Stimulated activated CD4-positive, alpha-beta T cell treated with anti-CD3 and anti-CD28 coated beads, Interleukin-1b, Interleukin-23, amount 100 ng/mL, for 1 hour (primary cell): ENCODE measurements at places on chromosomes 11 and 22.

DNA sequence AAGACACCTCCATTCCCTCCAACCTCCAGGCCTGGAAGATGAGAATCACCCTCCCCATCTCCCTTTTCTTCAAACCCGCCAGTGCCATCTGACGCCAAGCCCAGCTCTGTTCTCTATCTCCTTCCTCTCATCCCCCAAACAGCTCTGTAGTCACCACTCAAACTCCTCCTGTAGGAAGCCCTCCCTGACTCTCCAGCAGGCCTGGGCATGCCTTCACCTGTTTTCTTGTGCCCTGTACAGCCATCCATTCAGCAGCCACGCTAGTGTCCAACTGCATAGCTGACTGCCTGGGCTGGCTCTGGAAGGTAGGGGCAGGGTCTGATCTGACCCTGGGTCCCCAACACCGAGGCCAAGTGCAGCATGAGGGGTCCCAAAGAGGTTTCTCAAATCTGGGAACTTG, 25.0 kb downstream of the GDPD5 start:
- DNase-seq, result no peak

- no peak for DNase-seq
Measured at GRCh38 chr22:17443405-17444203, 74.3 kb downstream of the CECR2 start.

- DNase-seq, result no peak
Measured at GRCh38 chr11:83033972-83034672, 37.6 kb downstream of the RAB30 start.

DNA sequence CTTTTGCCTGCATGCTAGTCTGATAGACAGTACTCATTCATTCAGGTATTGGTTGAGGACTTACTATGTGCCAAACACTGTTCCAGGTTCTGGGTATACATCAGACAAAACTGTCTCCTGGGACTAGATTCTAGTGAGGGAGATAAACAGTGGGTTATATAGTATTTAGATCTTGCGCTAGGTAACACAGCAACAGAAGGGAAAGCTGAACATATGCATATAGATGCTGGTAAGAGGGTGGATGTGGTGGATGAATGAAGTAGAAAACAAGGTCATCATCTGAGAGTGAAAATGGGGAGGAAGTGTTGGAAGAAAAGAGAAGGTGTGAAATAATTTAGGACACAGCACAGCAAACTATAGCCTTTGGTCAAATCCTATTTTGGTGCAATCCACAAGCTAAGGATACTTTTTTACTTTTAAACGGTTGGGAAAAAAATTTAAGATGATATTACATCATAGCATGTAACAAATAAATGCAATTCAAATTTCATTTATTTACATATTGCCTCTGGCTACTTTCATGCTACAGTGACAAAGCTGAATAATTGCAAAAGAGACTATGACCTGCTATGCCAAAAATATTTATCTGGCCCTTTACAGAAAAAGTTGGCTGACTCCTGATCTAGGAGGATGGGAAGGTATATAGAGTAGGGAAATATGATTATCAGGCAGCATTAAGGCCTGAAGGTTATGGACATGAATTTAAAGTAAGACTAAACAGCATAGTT, 7.1 kb upstream of the TMEM9B start:
- DNase-seq, result no peak

- DNase-seq, result no peak
Measured at GRCh38 chr11:115221461-115222069, 282.6 kb downstream of the CADM1 start.

DNA sequence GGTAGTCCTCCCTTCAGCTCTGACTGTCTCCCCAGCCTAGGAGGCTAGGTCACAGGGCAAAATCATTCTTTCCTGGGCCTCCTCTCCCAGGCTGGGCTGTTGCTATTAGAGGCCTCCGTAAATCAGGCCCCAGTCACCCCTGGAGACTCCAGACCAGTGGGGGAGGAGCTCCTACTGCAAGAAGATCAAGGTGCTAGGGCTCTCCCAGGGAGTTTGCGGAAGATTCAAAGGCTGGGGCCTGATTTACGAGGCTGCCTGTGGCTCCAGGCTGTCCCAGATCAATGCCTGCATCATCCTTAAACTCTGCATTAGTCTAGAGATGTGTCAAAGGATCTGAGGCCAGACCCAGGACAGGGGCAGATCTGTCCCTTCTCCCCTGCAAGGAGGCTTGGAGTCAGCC, 346.2 kb downstream of the TENM4 start:
- DNase-seq, result no peak

DNA sequence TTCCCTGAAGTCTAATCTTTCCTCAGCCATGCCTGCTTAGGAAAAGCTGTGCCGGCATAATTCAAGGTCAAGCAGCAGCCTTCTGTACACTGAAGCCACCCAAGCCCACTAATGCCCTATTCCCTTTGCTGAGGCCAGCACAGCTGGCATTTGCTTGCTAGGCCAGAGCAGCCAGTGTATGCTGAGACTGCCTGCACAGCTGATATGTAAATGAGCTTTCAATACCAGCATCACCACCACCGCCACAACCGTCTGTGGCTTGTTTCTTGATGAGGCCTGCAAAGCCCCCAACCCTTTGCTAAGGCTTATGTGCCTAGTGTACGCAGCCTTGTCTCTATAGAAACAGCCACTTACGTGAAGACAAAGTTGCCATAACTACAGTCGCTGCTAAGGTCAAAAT, 56.3 kb upstream of the TNRC6B start:
- no peak for DNase-seq

DNA sequence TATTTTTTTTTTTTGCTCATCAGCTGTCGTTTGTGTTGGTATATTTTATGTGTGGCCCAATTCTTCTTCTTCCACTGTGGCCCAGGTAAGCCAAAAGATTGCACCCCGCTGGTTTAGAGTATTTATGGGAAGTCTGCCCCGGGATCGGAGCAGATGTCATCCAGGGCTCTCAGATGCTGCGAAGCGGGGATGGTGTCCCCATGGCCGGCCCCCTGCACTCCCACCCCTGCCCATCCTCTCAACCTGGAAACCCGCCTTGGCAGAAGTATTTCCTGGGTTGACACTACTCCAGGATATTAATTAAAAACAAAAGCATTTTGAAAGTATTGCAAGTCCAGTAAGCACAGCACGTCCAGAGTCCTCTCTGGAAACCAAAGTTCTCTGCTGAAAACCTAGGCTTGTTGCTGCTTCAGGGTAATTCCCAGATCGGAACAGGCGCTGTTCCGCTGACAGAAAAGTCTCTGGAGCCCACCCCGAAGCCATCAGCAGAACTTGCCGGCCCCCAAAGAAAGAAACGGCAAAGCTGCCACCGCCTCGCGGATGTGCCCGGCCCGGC, 833 bp downstream of the SCUBE2 start:
- DNase-seq, result no peak

DNA sequence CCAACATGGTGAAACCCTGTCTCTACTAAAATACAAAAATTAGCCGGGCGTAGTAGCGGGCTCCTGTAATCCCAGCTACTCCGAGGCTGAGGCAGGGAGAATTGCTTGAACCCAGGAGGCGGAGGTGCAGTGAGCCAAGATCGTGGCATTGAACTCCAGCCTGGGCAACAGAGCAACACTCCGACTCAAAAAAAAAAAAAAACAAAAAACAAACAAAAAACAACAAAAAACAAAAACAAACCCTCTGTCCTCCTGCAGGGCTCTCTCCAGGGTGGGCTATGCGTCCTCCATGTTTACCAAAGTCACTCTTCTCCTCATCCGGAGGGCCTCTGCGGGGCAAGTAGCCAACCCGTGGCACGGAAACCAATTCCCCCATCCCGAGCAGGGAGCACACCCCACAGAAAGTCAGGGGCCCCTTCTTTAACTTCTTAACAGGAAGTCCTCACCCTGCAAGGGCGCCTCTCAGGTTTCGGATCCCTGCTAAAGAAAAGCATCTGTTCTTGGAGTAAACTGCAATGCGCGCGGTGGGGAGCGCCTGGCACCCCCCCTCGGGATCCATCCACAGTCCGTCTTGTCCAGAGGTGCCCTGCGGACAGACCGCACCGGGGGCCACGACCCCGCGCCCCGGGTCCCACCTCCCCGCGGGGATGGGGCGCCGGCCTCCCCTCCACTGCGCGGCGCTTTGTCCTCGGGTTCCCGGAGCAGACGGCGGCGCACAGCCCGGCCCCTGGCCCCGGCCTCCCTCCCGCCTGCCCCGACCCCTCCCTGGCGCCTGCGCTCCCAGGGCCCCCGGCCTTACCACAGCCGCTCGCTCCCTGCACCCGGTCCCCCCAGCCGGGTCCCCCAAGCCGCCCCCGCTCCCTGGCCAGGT, 712 bp downstream of the CERK start:
- DNase-seq, result no peak

- peak; percentile 10 for DNase-seq
Measured at GRCh38 chr11:119741369-119742262, 12.6 kb upstream of the NECTIN1 start.

DNA sequence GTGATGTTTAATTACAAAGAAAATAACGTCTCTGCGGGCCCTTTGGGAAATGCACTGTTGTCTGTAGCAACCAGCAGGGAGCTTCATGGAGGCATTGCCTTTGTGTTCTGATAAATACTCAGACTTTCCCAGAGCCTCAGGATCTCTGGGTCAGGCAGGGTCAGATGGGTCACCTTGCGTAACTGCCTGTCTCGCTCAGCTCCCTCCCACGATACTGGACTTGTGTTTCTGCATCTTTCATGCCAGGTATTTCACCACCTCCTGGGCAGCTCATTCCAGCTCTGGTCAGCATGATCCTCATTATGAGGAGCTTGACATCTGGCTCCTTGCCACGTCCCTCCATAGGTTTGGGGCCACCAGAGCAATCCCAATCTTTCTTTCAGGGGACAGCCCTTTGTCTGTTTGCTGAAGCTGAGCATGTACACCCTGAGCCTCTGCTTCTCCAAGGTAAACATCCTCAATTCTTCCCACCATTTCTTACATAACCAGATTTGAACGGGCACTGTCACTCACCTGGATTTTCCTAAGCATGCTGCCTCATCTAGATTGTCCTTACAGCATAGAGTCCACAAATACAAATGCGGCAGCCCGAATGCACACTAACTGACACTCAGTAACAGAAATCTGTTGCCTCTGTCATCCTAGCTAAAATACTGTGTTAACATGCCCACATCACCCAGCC, 162.3 kb downstream of the LARGE1 start:
- DNase-seq, result no peak

DNA sequence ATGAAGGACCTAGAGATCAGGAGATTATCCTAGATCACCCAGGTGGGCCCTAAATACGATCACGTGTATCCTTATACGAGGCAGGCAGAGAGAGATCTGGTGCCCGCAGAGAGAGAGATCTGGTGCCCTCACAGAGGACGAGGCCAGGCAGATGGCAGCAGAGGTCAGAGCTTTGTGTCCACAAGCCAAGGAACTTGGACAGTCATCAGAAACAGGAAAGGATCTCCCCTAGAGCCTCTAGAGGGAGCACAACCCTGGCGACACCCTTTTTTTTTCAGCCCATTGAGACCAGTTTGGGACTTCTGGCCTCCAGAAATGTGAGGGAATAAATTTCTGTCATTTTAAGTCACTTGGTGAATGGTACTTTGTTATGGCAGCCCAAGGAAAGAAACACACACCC, 25.5 kb upstream of the TIMP3 start:
- DNase-seq, result no peak

DNA sequence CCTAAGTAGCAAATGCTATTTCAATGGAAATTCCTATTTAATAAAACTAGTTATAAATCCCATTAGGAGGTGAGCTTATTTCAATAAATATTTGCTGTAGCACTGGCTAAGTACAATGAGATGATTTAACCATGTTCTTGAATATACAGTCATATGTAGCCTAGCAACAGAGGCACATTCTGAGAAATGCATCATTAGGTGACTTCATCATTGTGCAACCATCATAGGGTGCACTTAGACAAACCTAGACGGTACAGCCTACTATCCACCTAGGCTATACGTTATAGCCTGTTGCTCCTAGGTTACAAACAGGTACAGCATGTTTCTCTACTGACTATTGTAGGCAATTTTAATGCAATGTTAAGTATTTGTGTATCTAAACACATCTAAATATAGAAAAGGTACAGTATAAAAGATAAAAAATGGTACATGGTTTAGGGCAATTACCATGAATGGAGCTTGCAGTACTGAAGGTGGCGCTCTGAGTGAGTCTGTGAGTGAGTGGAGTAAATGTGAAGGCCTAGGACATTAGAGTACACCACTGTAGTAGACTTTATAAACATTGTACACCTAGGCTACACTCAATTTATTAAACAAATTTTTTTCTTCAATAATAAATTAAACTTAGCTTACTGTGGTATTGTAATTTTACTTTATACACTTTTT, 350.1 kb downstream of the CASP12 start:
- no peak for DNase-seq

GRCh38 chr11:15641271-15642045, 526.7 kb downstream of the INSC start:
- no peak for DNase-seq
